ENCODE measurements at places on chromosomes 13 and 19. TPM values are rescaled to one million over a fixed set of nuclear protein-coding genes. Genes with fewer than 3 reads are reported as not detected.

Gene TMPRSS9
- polyA plus RNA-seq, result 1.2 TPM

Gene ADGRE3
- polyA plus RNA-seq, result 0.08 TPM

Gene LILRB3
- 0.47 TPM for polyA plus RNA-seq

Gene FOSB
- 13.6 TPM for polyA plus RNA-seq

Gene LSM4
- 95.9 TPM for polyA plus RNA-seq

Gene DHDH
- polyA plus RNA-seq, result 10.3 TPM

Gene LGALS14
- not detected for polyA plus RNA-seq

Gene PRKCSH
- polyA plus RNA-seq, result 378 TPM

Gene FAM124A
- polyA plus RNA-seq, result 4.2 TPM

Gene IFI30
- polyA plus RNA-seq, result 14.8 TPM

Gene FXYD7
- polyA plus RNA-seq, result 0.44 TPM

Gene GPC6
- 61.5 TPM for polyA plus RNA-seq

GRCh38 chr19:35746087-35746462 lies 624 bp downstream of the PSENEN start:
- no peak for DNase-seq

GRCh38 chr19:22783651-22784410 lies at the start of gene ZNF99:
TSS of gene ZNF99 (minus strand) at chr19:22784151. CDS start at chr19:22784016, 135 bp downstream.
- DNase-seq, result peak; percentile 13

DNA sequence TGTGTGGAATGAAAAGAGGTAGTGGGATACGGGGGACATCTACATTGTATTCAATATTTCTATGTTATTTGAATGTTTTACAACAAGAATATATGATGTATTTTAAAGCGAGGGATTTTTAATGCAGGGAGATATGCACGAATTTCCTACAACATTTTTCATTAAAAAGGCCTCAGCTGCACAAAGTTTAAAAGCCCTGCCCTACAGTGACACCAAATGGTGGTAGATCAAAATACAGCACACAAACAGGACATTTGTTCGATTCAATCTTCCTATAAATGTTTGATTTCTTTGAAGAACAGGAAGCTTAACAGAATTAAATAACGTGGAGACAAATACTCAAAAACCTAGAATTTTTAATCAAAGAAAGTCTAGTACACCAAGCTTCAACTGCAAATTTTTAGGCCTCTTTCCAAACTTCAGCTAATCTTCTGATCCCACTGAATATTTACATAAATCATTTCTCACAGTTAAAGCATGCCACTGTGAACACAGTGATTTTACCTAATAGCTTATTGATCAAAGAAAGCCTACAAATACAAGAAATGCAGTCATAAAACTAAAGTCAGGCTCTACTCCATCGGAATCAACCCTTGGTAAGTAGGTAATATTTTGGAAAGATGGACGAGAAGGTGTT lies 257.2 kb downstream of the DIAPH3 start:
- DNase-seq, result no peak

DNA sequence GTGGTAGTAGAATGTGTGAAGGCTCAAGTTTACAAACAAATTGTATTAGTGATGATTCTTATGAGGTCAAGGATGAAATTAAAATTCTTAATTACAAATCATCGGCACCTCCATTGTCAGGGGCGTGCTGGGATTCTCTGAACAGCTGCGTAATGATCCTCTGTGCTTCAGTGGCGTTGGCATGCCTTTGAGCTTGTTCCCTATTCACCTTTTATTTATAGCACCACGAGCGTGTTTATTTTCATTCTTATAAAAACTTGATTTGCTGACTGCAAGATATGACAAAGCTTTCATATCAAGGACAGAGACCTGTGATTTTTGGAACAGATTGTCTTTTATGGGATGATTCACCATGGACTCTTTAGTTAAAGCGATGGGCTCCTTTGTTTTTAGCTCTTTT lies 18.2 kb upstream of the UBL3 start:
- DNase-seq, result no peak

- no peak for DNase-seq
These were observed 112.4 kb upstream of the VSTM2B start for GRCh38 chr19:29413435-29413834.

DNA sequence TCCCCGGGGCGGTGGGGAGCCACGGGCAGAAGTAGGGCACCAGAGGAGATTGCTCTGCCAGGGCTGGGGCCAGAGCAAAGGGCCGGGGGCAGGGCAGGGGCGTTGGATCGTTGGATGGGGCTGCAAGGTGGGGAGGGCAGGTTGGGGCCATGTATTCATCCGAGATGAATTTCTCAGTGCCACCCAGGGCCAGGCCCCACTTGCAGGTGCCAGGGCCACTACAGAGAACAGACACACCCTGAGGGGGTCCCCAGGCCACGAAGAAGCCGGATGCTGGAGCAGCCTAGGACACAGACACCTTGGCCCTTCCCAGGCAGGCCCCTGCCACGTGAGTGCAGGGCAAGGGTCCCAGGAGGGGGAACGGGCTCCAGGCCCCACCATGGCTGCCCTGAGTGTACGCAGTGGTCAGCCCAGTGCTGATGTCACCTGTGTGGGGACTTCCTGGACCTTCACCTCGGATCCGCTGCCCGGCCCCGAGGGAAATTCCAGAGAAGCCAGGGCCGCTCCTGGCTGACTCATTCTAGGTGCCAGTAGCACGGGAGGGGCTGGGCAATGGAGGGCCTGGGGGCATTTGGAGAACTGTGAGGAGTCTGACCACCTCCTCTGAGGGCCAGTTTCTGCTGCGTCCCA lies 9.6 kb upstream of the SBNO2 start:
- no peak for DNase-seq

DNA sequence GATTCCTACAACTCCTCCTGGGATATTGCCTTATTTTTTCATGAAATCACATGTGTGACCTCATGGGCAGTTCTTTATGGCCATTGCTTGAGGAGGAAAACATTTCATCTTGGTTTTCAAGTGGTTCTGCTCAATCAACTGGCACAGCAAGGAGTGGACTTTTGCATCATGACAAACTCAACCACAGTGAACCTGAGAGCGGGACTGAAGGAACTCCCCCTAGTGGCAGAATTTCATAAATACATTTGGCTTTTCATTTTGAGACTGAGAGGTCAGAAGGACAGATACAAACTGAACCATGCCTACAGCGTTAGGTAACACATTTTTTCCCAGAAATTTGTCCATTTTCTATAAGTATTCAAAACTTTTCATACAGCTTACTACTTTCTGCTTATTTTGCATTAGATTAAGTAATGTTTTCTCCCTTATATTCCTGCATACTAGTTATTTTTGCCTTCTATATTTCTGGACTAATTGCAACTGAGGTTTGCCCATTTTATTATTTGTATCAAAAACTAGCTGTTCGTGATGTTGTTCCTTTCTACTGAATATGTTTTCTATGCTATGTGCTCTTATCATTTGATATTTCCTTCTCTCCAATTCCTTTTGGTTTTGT lies 13.4 kb upstream of the SIGLEC12 start:
- DNase-seq, result no peak

GRCh38 chr13:104372095-104372655 lies 1306.0 kb upstream of the SLC10A2 start:
- no peak for DNase-seq

GRCh38 chr13:20398459-20398858 lies 127.2 kb downstream of the CRYL1 start:
- no peak for DNase-seq

DNA sequence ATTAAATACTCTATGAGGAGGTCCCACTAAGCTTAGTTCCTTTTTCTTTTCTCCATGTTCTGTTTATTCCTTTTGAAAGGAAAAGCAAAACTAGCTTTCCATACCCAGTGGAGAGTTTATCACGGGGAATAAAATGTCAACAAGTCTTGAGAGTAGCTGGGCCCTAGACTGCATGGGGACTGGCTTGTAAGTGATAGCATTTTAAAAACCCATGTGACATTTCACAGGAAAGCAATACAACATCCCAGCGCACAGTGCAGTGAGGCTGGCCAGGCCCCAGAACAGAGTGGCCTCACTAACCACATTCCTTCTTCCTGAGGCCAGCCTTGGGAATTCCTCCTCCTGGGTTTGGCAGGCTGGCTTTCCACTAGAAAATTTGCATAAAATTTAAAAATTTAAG lies 149.8 kb downstream of the DLEU7 start:
- no peak for DNase-seq

- DNase-seq, result no peak
These were observed 2.5 kb downstream of the DBP start for GRCh38 chr19:48634424-48635262.

DNA sequence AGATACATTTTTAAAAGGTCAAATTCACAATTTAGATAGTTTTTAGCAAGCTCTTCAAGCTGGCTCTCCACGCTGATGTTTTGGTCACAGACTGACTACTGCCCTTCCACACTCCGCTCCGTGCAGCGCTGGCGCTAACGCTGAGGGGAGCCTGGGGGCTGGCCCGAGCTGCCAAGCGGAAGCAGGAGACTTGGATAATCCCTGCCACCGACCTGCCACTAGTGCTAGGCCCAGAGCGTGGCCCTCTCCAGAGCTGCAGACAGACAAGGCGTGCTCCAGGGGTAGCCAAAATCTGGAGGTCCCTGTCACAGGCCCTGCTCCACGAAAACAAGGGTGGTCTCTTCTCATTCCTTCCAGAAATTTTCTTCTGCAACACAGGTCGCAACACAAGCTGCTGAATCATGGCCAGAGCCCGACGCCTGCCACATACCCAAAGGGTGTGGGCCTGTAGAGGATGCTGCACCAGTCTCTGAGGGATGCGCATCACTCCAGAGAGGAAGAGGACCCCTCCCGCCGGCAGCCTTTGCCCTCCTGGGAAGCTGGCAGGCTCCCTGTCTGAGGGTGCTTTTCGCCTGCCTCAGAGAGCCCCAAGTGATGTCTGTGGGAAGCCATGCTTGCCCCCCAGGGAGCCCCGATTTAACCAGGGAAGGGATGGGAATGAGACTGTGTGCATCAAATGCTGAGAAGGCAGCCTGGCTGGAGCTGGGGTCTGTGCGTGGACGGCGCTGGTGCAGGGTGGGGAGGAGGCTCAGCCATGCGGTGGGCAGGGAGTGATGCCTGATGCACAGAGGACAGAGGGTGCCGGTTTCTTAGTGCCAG lies 21.6 kb downstream of the CAPS start:
- DNase-seq, result no peak

DNA sequence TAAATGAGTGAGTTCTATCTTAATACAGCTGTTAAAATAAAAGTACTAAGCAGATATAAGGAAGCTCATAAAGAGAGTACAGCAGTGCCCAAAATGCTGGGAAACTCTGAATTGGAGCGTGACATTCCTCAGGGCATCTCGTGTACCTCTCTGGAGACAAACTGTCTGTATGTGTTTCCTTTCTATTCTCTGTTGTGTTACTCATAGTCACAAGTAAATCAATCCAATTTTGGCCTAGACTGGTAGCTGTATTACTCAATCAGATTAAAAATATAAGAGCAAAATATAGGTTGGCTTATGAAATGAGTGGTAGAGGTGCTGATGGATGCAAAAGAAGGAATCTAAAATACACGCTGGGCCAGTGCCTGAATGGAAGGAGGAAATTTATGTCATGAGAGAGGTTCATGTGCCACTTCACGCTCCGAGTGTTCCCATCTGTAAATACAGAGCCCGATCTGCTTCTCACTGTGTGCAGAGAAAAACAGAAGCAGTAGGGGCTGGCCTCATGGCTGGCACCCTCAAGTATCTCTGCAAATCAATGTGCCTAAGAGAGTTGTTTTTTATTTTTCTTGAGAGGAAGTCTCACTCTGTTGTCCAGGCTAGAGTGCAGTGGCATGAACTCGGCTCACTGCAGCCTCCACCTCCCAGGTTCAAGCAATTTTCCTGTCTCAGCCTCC lies 58.7 kb upstream of the RGCC start:
- DNase-seq, result no peak

DNA sequence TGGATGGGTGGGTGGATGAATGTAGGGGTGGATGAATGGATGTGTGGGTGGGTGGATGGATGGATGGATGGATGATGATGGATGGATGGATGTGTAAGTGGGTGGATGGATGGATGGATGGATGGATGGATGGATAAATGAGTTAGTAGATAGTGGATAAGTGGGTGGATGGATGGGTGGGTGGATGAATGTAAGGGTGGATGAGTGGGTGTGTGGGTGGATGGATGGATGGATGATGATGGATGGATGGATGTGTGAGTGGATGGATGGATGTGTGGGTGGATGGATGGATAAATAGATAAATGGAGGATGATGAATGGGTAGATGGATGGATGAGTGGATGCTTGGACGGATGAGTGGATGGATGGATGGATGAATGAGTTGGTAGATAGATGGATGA lies 3.2 kb downstream of the MCF2L start:
- no peak for DNase-seq

GRCh38 chr19:43956827-43957226 lies 5.8 kb downstream of the ZNF221 start:
- DNase-seq, result no peak

GRCh38 chr13:50200988-50201387 lies 185.7 kb downstream of the KCNRG start:
- DNase-seq, result no peak

GRCh38 chr19:49331616-49332055 lies 3.6 kb upstream of the CD37 start:
- no peak for DNase-seq

GRCh38 chr19:46298479-46299003 lies 1.7 kb downstream of the HIF3A start:
- no peak for DNase-seq

GRCh38 chr13:113367771-113368170 lies 3.8 kb upstream of the GRTP1 start:
- DNase-seq, result no peak

- DNase-seq, result no peak
These were observed 98.7 kb downstream of the STARD13 start for GRCh38 chr13:33186861-33187291.

DNA sequence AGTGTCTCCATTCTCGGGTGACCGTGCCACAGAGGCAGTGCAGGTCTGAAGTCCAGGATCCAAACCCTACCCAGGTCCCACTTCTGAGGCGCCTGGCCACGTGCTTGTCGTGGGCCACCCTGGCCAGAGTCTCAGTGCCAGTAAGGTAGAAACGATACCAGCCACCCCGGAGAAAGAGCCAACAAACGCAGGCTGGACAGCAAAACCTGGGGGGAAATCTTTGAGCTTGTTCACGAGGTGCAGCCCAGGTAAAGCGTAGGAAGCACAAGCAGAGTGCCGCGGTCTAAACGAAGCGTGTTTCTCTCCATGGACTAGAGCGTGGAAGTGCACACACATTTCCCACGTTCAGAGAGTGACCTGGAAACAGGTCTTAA lies 95.6 kb downstream of the ATP11A start:
- DNase-seq, result no peak

- no peak for DNase-seq
These were observed 8.8 kb downstream of the SERPINE3 start for GRCh38 chr13:51348069-51348967.

DNA sequence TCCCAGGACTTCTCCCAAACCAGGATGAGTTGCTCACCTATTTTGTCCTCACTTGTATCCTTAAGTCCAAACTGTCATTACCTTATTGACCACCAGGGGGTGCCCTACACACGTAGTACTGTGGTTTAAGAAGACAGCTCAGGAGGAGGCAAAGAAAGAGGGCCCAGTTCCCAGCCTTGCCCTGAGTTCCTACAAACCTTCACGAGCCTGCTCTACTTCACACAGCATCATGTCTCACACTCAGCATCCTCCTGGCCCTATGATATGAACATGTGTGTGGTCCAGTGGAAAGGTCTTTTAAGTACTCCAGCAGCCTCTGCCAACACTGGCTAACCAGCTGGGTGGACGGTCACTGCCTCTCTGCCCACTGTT lies 8.1 kb upstream of the ZNF784 start:
- no peak for DNase-seq

All from left renal cortex interstitium (tissue), 4 donors.